ENCODE measurements at places on chromosomes 16 and 17. TPM values are rescaled to one million over a fixed set of nuclear protein-coding genes. Genes with fewer than 3 reads are reported as not detected.

CIAO2B gene
- total RNA-seq: 97.0 TPM

ALOX12B gene
- 1.7 TPM for total RNA-seq

CCR7 gene
- not detected for total RNA-seq

SYT17 gene
- 0.34 TPM for total RNA-seq

RASL10B gene
- total RNA-seq: 0.57 TPM

CTRB2 gene
- not detected for total RNA-seq

KRTAP9-2 gene
- total RNA-seq: not detected

CBLN1 gene
- total RNA-seq: not detected

IGSF6 gene
- total RNA-seq: 0.07 TPM

DLX4 gene
- not detected for total RNA-seq

VTN gene
- not detected for total RNA-seq

OTOP2 gene
- 0.34 TPM for total RNA-seq

MYCBPAP gene
- total RNA-seq: under 0.01 TPM

FOXN1 gene
- under 0.01 TPM for total RNA-seq

CHD3 gene
- 62.2 TPM for total RNA-seq

ACSM2A gene
- not detected for total RNA-seq

KIF18B gene
- total RNA-seq: under 0.01 TPM
